Ureter (tissue), 1 donor: ENCODE measurements at places on chromosomes 7 and 10. TPM values are rescaled to one million over a fixed set of nuclear protein-coding genes. Genes with fewer than 3 reads are reported as not detected.
A peak's percentile ranks its signal among the peaks of the same experiment; 100 is the strongest.

GRCh38 chr7:20240080-20240926 is 23.1 kb upstream of the MACC1 start:
- no peak for DNase-seq

DNA sequence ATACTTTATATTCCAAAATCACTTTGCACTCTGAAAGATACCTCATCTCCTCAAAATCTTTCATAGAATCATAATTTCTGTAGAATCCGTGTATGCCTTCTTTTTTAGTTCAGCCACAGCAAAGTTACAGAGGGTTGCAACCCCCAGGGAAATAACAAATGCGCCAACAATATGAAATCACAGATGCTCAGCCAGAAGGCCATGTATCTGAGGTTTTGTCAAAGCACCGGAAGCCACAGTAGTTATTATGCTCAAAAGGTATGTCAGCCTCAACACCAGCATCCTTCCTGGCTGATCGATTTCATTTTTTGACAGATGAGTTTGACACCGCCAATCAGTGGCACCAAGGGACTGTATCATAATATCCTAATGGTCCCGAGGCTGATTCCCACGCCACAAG is 204.1 kb downstream of the KCNMA1 start:
- no peak for DNase-seq

DNA sequence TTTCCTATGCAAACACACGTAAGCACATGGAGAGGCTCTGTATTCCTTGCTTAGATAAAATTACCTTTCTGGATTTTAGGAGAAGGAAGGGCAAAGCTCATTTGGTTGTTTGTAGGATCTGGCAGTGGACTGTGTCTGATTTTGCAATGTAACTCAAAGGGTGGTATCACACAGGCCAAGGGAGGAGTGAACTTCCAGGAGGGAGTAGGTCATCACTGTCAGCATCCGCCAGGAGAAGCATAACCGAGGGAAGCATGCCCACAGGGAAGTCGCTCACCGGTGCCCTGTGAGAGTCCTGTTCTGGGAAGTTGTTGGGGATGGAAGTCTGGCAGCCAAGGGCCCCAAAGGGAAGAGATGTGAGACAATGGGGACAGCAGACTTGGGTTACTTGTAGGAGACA is 74.4 kb downstream of the CFAP58 start:
- no peak for DNase-seq

GRCh38 chr7:36788825-36789470 is 64.7 kb upstream of the AOAH start:
- no peak for DNase-seq

GRCh38 chr10:59873896-59874295 is 32.5 kb downstream of the CCDC6 start:
- DNase-seq: no peak

DNA sequence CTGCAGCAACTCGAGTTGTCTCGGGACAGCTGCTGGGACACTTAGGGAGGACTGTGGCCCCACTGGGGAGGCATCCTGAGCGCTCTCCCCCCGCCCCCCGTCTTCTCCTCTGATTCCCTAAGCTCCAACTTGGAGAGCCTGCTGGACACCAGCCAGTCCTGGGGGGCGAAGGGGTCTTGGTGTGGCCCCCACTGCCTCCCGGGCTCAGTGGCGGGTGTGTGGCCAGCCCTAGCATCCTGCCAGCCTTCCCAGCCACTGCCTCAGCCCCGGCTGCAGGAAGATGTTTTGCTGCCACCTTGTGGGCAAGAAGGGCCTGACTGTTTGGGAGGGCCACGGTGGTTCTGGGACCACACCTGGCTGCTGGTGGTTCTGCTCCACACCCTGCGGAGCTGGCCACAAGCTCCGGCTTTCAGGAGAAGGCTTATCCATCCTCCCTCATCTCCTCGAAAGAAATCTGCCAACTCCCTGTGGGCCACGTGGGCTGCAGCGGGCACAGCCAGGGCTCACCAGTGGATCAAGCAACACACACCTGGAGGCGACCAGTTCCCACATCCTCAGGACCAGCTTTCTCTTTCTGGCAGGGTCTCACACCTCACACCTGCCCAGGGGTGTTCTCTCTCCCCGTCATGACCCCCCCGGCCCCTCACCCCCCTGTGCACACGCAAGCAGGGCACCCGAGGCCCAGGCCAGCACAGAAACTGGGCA is 24.8 kb downstream of the AGAP3 start:
- peak; percentile 87 for DNase-seq

GRCh38 chr10:36198322-36198721 is 556.2 kb upstream of the FZD8 start:
- DNase-seq: no peak

DNA sequence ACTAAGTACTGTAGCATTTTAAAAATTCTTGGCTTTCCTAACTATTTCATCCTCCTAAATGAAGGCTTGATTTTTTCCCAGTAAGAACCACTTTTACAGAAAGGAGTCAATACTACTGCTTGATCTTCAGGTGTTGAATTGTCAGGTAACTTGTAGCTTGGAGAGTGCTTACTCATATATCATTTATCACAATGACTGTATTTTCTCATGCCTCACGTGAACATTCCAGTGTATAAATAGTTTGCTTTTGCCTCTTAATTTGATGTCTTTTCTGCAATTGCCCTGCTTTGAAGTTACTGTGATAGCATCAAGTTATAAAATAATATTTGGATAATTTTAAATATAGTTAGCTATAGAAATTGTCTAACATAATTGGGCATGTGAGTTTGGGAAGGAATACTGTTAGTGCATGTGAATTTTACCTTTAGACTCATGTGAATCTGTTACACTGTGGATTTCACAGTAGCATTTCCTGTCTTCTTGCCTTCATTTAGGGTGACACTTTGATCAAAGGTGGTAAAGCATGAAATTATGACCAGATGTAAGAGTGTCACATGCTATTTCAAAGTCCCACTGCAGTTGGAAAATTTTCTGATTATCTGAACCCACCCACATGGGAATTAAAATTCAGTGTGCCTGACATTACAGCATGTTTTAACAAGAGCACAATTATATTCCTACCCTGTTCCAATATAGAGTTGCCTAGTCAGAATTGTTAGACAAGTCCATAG is 962.8 kb downstream of the DNAJB9 start:
- DNase-seq: no peak

- no peak for DNase-seq
These were observed 40.9 kb downstream of the ELFN1 start for GRCh38 chr7:1710936-1711335.

DNA sequence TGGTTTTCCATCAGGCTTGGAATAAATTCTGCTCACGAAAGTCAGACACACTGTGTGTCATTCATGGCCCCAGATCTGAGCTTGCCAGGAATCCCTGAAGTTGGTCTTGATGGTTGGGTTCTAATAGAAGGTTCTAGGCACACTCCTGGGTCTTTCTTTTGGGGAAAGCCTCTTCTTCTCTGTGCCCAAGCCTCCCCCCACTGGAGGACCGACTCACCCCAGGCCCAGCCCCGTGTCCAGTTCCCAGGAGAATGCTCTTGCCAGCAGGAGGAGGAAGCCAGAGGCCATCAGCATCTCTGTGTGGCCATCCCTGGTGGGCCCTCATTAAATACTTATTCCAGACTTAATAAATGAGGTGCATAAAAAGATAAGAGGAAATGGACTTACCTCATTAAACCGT is 548.0 kb downstream of the TCERG1L start:
- no peak for DNase-seq

DNA sequence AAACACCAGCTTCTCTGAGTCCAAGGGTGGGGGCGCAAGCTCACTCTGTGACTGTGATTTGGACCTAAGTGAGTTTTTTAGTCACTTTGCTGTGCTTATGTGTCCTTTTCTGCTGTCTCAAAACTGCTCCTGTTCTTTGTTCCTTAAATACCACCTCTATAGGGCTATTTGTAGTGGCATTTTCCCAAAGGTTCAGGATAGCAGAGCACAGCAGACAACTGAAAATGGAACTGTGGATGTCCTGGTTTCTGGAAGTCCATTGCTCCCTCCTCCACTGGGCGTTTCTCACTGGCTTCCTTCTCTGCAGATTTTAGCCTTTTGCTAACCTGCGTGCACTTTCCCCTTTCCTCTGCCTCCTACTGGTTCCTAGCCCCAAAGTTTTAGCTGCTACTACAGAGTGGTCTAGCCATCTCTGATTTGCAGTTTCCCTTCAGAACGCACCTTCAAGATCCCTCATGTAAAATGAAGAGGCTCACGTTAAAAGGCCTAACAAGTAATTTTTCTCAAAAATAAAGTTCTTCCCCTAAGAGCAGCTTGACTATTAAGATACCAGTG is 25.6 kb downstream of the BLVRA start:
- no peak for DNase-seq

GRCh38 chr7:55977831-55978230 is 13.4 kb downstream of the NIPSNAP2 start:
- DNase-seq: no peak

GRCh38 chr7:157602156-157602555 is 265.4 kb downstream of the DNAJB6 start:
- no peak for DNase-seq

- DNase-seq: no peak
These were observed 229.8 kb upstream of the YAE1 start for GRCh38 chr7:39336442-39336841.

GRCh38 chr7:142997456-142997989 is 29.4 kb downstream of the OR9A2 start:
- no peak for DNase-seq

DNA sequence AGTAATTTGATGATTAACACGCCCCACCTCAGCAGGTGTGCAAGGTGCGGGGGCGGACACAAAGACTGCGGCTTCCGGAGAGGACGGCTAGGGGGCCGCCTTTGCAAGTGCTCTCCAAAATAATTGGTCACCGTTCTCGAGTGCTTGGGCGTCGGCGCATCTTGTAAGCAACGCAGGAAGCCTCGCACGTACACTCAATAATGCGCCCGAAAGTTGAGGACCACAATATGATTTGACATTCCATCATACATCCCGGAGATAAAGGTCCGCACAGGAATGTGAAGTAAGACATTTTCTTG is 114.7 kb downstream of the EBF3 start:
- no peak for DNase-seq

DNA sequence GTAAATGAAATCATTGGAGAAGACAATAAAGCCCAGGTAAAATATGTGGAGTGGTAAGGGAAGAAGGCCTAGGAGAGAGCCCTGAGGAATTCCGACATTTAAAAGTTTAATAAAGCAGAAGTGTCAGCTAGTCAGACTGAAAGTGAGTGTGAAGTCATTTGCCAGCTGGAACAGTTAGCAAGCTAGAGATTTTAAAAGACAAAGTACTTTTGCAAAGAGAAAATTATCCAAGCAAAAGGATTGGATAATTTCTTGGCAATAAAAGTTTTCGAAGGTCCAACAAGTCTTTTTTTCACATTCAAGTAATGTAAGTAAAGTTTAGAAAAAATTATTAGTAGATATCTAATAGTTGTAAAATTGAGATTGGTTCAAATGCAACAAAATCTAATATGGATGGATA is 27.1 kb upstream of the SEMA3C start:
- no peak for DNase-seq

- peak; percentile 24 for DNase-seq
These were observed 34.9 kb downstream of the CALML3 start for GRCh38 chr10:5559642-5560141.

The ZNF394 gene
- 39.8 TPM for total RNA-seq

The LRGUK gene
- total RNA-seq: 2.2 TPM

The GPRIN2 gene
- 9.4 TPM for total RNA-seq

The CCDC3 gene
- total RNA-seq: 32.4 TPM

The ZNF117 gene
- 30.2 TPM for total RNA-seq

The NEBL gene
- total RNA-seq: 25.5 TPM

The WDR86 gene
- total RNA-seq: 4.3 TPM

The ITPRID1 gene
- total RNA-seq: not detected
